ENCODE measurements at places on chromosomes 5 and 9. TPM values are rescaled to one million over a fixed set of nuclear protein-coding genes. Genes with fewer than 3 reads are reported as not detected.

DNA sequence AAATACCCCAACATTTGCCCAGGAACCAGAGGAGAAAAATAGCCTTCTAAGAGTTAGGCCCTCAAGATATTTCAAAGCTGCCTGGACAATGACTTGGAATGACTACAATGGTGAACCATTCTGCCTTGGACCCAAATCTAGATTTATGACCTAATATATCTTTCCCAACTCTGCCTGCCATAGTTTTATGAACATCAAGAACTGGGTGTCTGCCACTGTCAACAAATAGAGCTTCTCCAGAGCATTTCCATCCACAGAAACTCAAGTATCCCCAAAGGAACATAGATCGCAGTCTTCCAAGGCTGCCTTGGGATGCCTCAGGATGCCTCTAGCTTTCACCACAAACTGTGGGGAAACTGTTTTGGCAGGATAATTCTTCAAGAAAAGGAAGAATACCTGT lies 48.2 kb upstream of the NFIB start:
- H3K4me3 ChIP-seq, result no peak overlapping the region
- H3K27ac ChIP-seq, result no peak overlapping the region
- H3K36me3 ChIP-seq, result no peaks in the 10 kb centered on the region

GRCh38 chr5:124783285-124783684 lies 36.8 kb upstream of the ZNF608 start:
- H3K27ac ChIP-seq, result no peak overlapping the region
- no peaks in the 10 kb centered on the region for H3K4me1 ChIP-seq
- H3K4me3 ChIP-seq, result no peak overlapping the region
- H3K36me3 ChIP-seq, result no peaks in the 10 kb centered on the region
- H3K27me3 ChIP-seq, result no peaks in the 10 kb centered on the region
- no peak for DNase-seq

GRCh38 chr9:70551396-70551795 lies 136.9 kb upstream of the KLF9 start:
- no peak for DNase-seq
- no peak overlapping the region for H3K4me3 ChIP-seq
- H3K4me1 ChIP-seq, result peaks cover 12% of the 10 kb centered on the region
- H3K27me3 ChIP-seq, result no peaks in the 10 kb centered on the region
- no peaks in the 10 kb centered on the region for H3K36me3 ChIP-seq

GRCh38 chr5:149345892-149346222 lies 558 bp downstream of the GRPEL2 start:
- no peaks in the 10 kb centered on the region for H3K27me3 ChIP-seq
- H3K4me3 ChIP-seq, result peak overlapping the region; percentile 98
- H3K4me1 ChIP-seq, result peaks cover 47% of the 10 kb centered on the region

DNA sequence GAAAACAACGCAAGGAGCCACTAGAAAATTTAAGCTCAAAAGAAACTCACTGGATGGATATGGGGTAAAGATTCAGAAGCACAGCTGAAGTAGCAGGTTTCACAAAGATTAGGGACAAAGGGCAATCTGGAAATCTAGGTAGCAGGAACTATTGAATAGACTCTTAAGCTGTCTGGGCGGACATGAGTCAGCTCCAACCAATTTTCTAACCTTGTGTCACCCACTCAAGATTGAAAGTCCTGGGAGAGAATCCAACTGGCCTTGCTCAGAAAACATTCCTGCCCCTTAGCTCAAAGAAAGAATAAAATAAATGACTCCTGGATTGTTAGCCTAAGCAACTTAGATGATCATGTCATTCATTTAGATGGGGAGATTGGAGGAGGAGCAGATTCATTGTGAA lies 69.2 kb downstream of the STK32A start:
- H3K36me3 ChIP-seq, result no peaks in the 10 kb centered on the region
- H3K27ac ChIP-seq, result no peak overlapping the region
- DNase-seq, result no peak
- H3K4me3 ChIP-seq, result no peak overlapping the region
- no peaks in the 10 kb centered on the region for H3K27me3 ChIP-seq

DNA sequence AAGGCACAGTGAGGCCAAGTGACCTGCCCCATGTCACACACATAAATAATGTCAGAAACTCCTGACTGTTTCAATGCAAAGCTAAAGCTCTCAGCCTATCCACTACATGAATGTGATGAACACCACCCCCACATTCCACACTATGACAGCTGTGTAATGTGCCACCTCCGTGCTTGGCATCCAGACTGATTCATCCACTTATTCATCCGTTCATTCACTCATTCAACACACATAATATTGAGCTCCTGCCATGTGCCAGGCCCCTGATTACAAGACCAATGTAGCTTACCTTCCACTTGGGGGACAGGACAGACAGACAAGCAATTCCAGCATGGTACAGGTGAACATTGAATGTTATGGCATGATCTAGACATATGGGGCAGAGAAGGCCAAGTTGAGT lies 46.2 kb upstream of the FABP6 start:
- peaks cover 5% of the 10 kb centered on the region for H3K36me3 ChIP-seq
- DNase-seq, result no peak
- no peak overlapping the region for H3K27ac ChIP-seq
- no peak overlapping the region for H3K4me3 ChIP-seq

DNA sequence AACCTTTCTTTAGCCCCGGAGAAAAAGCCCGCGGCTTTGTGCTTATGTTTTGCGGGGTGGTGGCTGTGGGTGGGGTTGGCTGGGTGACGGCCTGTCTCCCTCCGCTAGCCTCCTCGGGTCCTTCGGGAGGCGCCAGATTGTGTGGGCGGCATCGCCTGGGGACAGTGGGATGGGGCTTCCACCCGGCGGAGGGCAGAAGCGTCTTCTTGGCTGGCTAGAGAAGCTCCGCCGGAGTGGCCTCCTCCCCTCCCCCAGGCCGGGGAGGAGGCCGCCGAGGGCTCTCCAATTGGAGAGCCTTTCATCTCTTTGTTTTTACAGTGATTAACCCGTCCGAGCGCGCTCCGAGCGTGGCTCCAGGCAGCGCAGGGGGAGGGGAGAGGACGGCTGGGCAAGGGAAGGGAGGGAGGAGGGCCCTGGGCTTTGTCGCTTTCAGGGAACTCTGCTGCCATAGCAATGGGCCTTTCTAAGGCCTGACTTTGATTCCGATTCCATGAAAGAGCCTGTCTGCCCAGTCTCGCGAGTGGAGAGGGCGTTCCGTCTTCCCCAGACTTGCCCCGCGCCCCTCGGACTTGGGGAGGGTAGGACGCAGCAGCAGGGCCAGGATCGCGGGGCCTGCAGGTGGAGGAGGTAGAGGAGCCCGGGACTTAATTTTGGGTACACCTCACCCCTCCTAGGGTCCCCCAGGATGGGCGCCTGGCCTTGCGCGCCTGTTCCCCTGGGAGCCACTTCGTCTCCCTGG lies 36.7 kb upstream of the TIFAB start:
- DNase-seq, result no peak
- H3K4me1 ChIP-seq, result peaks cover 16% of the 10 kb centered on the region
- H3K27ac ChIP-seq, result no peak overlapping the region
- peaks cover 79% of the 10 kb centered on the region for H3K27me3 ChIP-seq
- H3K4me3 ChIP-seq, result no peak overlapping the region

DNA sequence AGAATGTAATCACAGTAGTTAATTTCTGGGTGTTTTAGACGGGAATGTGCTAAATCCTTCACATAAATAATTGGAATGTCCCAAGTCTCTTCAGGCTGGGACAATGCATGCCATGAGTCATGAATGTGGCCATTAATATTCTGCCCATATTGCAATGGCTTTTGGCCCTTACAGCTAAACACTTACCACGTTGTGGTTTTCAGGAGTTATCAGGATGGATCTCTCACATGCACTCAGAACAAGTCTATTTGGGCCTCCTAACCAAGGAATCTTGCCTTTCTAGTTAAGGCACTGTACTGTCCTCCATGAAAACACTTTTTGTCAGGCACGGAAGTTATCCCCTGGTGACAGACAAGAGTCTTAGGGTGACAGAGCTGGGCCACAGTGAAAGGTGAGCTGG lies 32.7 kb downstream of the PKD2L2 start:
- H3K4me1 ChIP-seq, result no peaks in the 10 kb centered on the region
- DNase-seq, result no peak
- no peak overlapping the region for H3K27ac ChIP-seq
- H3K4me3 ChIP-seq, result no peak overlapping the region
- H3K27me3 ChIP-seq, result no peaks in the 10 kb centered on the region

DNA sequence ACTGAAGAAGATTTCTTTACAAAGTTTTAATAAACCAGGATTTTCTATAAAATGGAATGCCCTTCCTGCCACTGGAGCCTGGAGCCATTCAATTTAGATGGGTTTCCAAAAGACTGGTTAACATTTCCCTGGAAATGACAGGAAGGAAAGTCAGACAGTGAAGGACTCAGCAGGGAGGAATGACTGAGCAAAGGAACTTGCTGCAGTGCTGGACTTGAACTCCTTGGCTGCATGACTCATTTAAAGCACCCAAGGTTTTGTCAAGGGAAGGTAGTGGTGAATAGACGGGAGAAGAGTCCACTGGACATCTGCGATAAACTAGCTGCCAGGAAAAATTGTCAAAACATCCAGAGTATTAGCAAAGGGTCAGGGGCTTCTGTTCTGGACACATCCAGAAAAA lies 163.8 kb upstream of the SLC28A3 start:
- no peaks in the 10 kb centered on the region for H3K4me1 ChIP-seq
- H3K36me3 ChIP-seq, result no peaks in the 10 kb centered on the region
- H3K27ac ChIP-seq, result no peak overlapping the region
- no peak overlapping the region for H3K4me3 ChIP-seq

GRCh38 chr5:153987301-153987700 lies 51.4 kb downstream of the FAM114A2 start:
- no peak overlapping the region for H3K4me3 ChIP-seq
- DNase-seq, result no peak
- H3K27me3 ChIP-seq, result no peaks in the 10 kb centered on the region
- H3K36me3 ChIP-seq, result peaks cover 2% of the 10 kb centered on the region
- H3K27ac ChIP-seq, result no peak overlapping the region
- H3K4me1 ChIP-seq, result no peaks in the 10 kb centered on the region

DNA sequence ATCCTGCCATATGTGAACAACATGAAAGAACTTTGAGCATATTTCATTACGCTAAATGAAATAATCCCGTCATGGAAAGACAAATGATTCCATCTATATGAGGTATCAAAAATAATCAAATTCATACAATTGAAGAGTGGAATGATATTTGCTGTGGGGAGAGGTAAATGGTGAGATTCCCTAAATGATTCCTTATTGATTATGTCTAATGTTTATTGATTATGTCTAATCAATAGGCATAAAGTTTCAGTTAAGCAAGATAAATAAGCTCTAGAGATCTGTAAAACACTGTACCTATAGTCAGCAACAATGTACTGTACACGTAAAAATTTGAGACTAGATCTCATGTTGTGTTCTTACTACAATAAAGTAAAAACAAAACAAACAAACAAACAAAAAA lies 85.4 kb upstream of the MEGF10 start:
- no peak overlapping the region for H3K27ac ChIP-seq
- no peak for DNase-seq
- peaks cover under 1% of the 10 kb centered on the region for H3K27me3 ChIP-seq
- H3K4me1 ChIP-seq, result no peaks in the 10 kb centered on the region

GRCh38 chr5:54733101-54733500 lies 215.5 kb downstream of the SNX18 start:
- H3K4me1 ChIP-seq, result no peaks in the 10 kb centered on the region
- H3K27me3 ChIP-seq, result no peaks in the 10 kb centered on the region
- no peaks in the 10 kb centered on the region for H3K36me3 ChIP-seq
- DNase-seq, result no peak

DNA sequence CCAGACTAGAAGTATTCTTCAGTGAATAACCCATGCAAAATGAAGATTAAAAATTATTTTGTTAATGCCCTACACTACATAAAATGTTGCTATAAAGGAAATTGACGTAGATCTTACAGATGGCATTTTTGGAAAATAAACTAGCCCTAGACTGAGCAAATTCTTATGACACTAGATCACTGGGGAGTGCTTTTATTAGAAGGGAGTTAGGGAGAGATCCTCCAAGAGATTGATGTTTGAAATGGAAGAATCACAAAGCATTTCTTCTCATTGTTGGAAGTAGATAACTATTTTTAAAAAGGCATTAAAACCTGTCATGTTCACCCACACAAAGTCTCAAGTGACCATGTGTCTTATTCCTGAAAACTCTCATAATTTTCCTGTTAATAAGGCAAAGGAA lies 351.1 kb upstream of the TLE4 start:
- H3K4me1 ChIP-seq, result peaks cover 3% of the 10 kb centered on the region
- H3K27me3 ChIP-seq, result no peaks in the 10 kb centered on the region
- H3K36me3 ChIP-seq, result no peaks in the 10 kb centered on the region
- no peak overlapping the region for H3K27ac ChIP-seq
- no peak overlapping the region for H3K4me3 ChIP-seq

IFNK gene
- total RNA-seq, result not detected

SLC34A3 gene
- total RNA-seq, result not detected

EGFL7 gene
- 1.2 TPM for total RNA-seq

ZNF454 gene
- not detected for total RNA-seq

HOMER1 gene
- total RNA-seq, result 13.0 TPM

MOB3B gene
- 1.3 TPM for total RNA-seq

KIF20A gene
- total RNA-seq, result 59.1 TPM

RMI1 gene
- total RNA-seq, result 33.4 TPM
